ENCODE measurements at places on chromosomes 11 and 22.

DNA sequence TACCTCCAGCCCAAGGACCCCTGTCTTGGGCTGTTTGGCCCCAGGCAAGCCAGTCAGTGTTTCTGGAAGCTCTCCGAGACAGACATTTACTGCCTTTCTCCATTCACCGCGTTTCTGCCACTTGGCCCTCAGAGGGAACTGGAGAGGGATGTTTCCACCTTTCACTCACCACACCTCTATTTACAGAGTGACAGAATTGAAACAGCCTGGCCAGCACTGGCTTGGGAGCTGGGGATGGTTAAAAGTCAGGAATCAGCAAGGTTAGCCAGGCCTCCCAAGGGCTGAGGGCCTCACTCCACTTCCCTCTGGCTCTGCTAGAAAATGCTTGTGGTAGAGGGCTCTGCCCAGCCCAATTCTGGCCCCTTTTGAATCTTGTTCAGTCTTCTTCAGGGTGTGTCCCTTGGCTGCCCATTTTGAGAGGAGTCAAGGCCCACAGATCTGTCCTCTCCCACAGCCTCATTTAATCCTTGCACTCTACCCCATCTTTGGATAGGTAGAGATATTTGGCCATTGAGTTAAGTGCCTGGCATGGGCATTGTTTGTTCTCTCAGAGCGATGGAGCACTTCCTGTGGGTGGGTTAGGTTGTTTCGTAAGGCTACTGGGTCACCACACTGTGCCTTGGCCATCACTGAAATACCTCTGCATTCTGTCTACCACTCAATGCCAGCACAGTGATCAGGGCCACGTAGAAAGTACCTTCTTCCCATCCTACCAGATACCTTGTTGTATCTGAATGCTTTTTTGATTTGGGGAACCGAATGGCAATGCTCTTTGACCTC lies 119.2 kb downstream of the MICAL2 start:
- DNase-seq: no peak

- DNase-seq: no peak
Measured at GRCh38 chr11:3880724-3881123, 25.3 kb downstream of the STIM1 start.

DNA sequence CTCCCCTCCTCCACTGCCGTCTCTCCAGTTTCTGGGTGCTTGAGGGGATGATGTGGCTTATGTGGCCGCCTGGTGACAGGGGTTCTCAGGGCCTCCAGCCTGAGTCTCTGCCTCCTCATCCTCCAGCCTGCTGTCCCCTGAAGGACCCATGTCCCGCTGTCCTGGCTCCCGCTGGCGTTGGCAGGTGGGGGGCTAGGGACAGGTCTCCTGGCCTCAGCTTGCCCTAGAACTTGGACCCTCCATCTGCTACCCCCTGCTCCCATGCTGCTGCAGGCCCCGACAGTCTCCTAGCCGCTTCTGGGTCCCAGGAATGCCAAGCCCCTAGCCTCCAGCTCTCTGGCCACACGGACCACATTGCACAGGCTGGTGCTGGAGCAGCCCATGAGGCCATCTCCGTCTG lies 13.9 kb upstream of the CELSR1 start:
- DNase-seq: no peak

DNA sequence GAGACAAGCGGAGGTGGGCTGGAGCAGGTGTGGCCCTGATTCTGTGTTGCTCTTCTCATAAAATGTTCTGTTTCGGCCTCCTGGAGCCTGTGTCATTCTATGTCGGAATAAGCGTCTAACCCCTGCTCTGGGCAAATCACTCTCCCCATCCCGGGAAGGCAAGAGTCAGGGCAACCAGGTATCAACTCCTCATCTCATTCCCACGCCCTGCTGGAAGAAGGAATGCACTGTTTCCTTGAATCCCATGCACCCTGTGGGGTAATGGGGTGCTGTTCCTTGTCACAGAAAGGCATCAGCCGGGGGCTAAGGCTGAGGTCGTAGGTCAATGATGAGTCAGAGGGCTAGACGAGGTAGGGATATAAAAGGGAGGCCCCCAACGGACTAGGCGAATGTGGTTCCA lies 2.6 kb downstream of the FAM180B start:
- DNase-seq: no peak

Measured in stimulated activated CD4-positive, alpha-beta T cell treated with anti-CD3 and anti-CD28 coated beads, Interleukin-15, amount 100 ng/mL, for 1 hour (primary cell).